Renal cortex interstitium (tissue), 15 donors: ENCODE measurements at places on chromosomes 7 and 10. TPM values are rescaled to one million over a fixed set of nuclear protein-coding genes. Genes with fewer than 3 reads are reported as not detected.

Gene FAM3C
- polyA plus RNA-seq = 114 TPM

Gene SEM1
- polyA plus RNA-seq = 225 TPM

Gene CYP3A5
- polyA plus RNA-seq = 2.5 TPM

Gene PGAM1
- 172 TPM for polyA plus RNA-seq

Gene CPA5
- polyA plus RNA-seq = 0.36 TPM

Gene TCAF2
- polyA plus RNA-seq = 3.8 TPM

Gene CABCOCO1
- polyA plus RNA-seq = 1.7 TPM

Gene WEE2
- 0.33 TPM for polyA plus RNA-seq

Gene CASP2
- 47.5 TPM for polyA plus RNA-seq

Gene SRGN
- 26.8 TPM for polyA plus RNA-seq

Gene STRA8
- 0.17 TPM for polyA plus RNA-seq

Gene OR6V1
- not detected for polyA plus RNA-seq

Gene ADCY1
- polyA plus RNA-seq = 3.8 TPM

Gene PCLO
- polyA plus RNA-seq = 8.9 TPM

Gene PRSS2
- not detected for polyA plus RNA-seq

Gene C10orf62
- polyA plus RNA-seq = 1.3 TPM

Gene GARIN1A
- polyA plus RNA-seq = 4.3 TPM

Gene DYDC1
- 0.34 TPM for polyA plus RNA-seq

Gene MYH16
- polyA plus RNA-seq = 0.17 TPM

Gene CALML5
- not detected for polyA plus RNA-seq

Gene TEX36
- not detected for polyA plus RNA-seq

Gene RASA4B
- 4.7 TPM for polyA plus RNA-seq

Gene PRRT4
- 1.0 TPM for polyA plus RNA-seq

Gene DRGX
- not detected for polyA plus RNA-seq

Gene UCN3
- 0.37 TPM for polyA plus RNA-seq

Gene METTL27
- 3.5 TPM for polyA plus RNA-seq

Gene NPFFR1
- polyA plus RNA-seq = 0.14 TPM

Gene VIPR2
- polyA plus RNA-seq = 3.5 TPM

Gene SPDYE9
- 0.20 TPM for polyA plus RNA-seq

Gene PVRIG
- polyA plus RNA-seq = 5.2 TPM

Gene TMEM130
- polyA plus RNA-seq = 4.8 TPM

Gene TRIL
- polyA plus RNA-seq = 70.2 TPM

Gene BLOC1S2
- polyA plus RNA-seq = 34.7 TPM

Gene PLEKHS1
- polyA plus RNA-seq = 0.10 TPM

Gene SFTPA1
- polyA plus RNA-seq = 0.18 TPM

Gene GPR26
- polyA plus RNA-seq = not detected

Gene AKR1C4
- polyA plus RNA-seq = 0.10 TPM

Gene PON3
- 2.3 TPM for polyA plus RNA-seq

Gene OR2A1
- 1.1 TPM for polyA plus RNA-seq

Gene NOS3
- 12.7 TPM for polyA plus RNA-seq

Gene LIPF
- 0.22 TPM for polyA plus RNA-seq

Gene SPDYE11
- polyA plus RNA-seq = 0.47 TPM

Gene PRLHR
- not detected for polyA plus RNA-seq

Gene VAX1
- polyA plus RNA-seq = not detected

Gene BRAT1
- 36.2 TPM for polyA plus RNA-seq

Gene AKR1C1
- 11.4 TPM for polyA plus RNA-seq

Gene LRRC17
- 86.7 TPM for polyA plus RNA-seq

Gene IL6
- polyA plus RNA-seq = not detected
